ENCODE measurements at places on chromosomes 6 and 20.

DNA sequence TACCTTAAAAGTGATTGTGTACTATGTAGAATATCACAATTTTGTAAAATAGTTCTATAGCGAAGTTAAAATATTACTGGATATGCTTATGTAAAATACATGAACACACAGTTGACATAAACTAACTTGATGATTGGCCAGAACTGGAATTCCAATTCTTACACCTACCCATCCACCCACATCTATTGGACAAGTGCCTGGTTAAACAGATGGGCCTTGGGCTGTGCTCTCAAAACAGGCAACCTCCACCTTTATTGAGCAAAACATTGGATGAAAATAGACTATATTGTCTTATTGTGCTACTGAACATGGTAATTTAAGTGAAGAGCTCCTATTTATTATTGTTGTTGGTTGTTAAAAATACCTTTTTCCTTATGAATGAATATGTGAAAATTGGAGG, 154.0 kb upstream of the FLRT3 start:
- DNase-seq: no peak

- DNase-seq: no peak
Measured at GRCh38 chr6:115811541-115811940, 249.2 kb downstream of the FRK start.

- no peak for DNase-seq
Measured at GRCh38 chr6:110738899-110739365, 76.3 kb downstream of the CDK19 start.

GRCh38 chr6:146620655-146621054, 21.9 kb downstream of the ADGB start:
- DNase-seq: no peak

GRCh38 chr20:45433316-45433715, 17.4 kb downstream of the PIGT start:
- DNase-seq: no peak

GRCh38 chr6:144820270-144820669, 535.1 kb downstream of the UTRN start:
- DNase-seq: no peak

DNA sequence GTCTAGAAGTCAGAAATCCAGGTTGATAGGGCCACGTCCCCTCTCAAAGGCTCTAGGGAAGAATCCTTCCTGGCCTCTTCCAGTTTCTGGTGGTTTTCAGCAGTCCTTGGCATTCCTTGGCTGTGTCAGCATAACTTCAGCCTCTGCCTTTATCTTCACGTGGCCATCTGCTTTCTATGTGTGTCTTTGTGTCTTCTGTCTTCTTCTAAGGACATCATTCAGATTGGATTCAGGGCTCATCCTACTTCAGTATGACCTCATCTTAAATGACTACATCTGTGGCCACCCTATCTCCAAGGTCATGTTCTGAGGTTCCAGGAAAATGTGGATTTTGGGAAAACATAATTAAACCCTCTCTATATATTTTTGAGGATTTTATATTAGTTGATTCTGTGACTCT, 23.0 kb downstream of the C6orf89 start:
- DNase-seq: no peak

DNA sequence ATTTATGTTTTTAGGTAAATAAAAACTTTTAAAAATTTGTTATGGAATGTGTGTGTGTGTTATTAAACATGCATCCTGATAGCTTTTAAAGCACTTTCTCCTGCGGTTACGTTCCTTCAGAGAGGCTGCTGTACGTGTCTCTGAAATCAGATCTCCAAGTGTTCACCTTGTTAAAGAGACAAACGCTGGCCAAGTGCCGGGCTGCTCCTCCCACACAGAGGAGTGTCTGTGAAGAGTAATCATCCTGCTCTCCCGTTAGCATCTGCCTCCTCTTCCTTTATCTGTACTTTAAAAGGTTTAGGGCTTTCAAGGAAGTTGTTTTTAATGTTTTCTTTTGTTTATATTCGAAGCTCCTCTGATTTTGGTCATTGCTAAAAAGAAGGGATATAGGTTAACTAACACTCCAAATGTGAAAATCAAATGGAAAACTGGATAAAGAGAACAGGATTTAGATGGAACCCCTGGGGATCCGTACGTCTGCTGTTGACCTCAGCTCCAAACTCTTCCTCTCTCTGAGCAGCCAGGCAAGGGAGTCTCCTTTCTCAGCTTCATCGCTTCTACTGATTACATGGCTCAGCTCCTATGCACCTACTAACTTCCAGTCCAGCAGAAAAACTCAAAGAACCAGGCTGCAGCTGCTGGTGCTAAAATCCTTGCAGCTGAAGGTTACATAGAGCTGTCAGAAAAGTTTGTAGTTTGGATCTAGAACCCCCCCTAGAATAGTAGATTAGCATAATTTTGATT, 20.0 kb downstream of the IRF4 start:
- no peak for DNase-seq

GRCh38 chr6:65819152-65819551, 112.1 kb upstream of the EYS start:
- no peak for DNase-seq

DNA sequence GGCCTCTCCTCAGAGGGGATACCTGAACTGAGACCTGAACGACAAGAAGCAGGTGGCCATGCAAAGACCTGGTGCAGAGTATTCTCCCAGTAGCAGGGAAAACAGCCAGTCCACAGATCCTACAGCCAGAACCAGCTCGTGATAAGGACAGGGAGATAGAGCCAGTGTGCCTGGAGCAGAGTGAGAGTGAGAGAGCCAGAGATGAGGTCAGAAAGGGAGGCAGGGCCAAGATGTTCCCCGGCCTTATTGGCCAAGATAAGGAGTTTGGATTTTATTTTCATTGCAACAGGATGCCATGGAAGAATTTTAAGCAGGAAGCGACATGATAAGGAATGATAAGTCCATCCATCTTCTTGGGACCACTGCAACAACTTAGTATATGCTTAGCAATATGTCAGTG, 111.8 kb downstream of the UBE3D start:
- DNase-seq: no peak

DNA sequence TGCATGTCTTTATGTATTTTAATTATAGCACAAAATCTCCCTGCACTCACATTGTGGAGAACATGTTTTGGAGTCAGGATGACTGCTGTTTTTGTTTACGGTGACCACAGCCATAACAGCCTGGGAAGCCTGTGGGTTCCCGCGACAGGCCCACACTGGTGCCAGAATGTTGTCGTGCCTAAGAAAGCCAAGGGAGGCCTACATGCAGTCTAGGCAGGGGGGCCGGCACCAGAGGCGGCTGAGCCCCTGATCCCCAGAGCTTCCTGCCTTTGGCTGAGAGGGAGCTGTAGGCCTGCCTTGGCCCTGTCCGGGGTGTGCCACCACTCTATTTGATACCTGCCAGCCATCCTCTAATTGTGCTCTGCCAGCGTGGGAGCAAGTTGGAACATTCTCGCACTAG, 46.7 kb downstream of the TBC1D7 start:
- no peak for DNase-seq

DNA sequence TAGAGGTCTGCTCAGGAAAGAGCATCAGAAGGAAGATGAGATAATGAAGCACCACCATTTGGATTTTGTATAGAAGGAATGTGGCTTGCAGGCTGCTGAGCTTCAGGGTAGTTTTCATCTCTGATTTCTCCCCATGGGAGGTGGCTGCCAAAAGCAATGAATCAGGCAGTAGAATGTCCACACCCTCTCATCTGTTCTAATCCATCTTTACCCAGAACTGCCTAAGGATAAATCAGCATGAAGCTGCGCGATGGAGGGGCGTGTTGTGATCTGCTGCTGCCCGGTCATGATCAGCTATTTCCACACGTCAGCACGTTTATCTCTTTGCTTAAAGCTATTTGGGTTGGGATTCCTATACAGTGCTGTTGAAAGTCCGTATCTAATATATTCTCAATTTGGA, 295.4 kb downstream of the FOXA2 start:
- no peak for DNase-seq

Data from NCI-H2171 (cell line).